ENCODE measurements at places on chromosomes 12 and 14. TPM values are rescaled to one million over a fixed set of nuclear protein-coding genes. Genes with fewer than 3 reads are reported as not detected.
A peak's percentile ranks its signal among the peaks of the same experiment; 100 is the strongest.

Gene TOMM20L
- not detected for total RNA-seq

Gene PTPRO
- 0.63 TPM for total RNA-seq

Gene RNU4-1
- total RNA-seq = under 0.01 TPM

Gene RPL10L
- total RNA-seq = not detected

DNA sequence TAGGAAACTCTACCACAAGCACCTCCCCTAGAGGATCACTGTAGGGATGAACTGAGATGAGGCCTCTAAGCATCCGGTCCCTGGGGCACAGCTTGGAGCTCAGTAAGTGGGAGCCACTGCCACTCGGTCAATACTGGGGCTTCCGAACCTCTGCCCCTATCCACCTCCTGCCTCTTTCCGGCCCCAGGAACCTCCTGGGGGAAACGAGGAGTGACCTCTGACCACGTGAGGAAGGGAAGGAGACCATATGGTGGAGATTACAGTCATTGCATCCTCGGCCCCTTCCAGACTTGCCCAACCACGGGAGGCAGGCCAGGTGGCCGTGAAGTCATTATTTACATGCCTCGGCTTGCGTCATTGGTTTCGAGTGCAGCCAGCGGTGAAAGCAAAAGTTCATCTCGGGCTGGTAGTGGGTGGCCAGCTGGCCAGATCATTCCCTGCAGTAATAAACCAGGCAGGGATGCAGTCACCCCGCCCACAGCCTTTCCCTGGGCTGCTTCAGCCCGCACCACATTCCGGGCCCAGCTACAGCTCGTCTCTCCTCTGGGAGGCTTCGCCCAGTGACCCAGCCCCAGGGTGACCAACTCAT, 65.4 kb downstream of the C14orf132 start:
- peak; percentile 83 for DNase-seq

DNA sequence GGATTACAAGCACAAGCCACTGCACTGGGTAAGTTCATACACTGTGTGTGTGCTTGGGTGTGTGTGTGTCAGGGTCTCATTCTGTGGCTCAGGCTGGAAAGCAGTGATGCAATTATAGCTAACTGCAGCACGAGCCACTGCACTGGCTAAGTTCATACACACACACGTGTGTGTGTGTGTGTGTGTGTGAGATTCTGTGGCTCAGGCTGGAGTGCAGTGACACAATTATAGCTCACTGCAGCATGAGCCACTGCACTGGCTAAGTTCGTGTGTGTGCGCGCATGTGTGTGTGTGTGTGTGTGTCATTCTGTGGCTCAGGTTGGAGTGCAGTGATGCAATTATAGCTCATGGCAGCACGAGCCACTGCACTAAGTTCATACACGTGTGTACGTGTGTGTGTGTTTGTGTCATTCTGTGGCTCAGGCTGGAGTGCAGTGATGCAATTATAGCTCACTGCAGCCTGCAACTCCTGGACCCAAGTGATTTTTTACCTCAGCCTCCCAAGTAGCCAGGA, 85.4 kb downstream of the HECTD1 start:
- DNase-seq = peak; percentile 41

DNA sequence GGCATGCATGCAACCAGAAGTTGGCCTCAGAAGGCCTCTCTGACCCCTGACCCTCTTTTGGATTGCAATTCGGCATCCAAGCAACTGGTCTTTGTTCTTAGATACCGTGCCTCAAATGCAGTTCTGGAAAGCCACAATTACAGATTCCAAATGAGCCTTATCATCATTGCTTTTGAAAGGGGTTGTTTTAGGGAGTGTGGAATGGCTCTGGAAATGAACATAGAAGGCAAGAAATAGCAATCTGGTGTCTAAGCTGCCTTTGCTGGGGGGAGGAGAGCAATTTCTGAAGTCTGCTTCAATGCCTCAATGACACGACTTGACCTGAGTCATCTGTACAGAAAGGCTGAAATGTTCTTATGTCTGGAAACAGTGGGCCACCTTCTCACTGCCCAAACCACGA, 250.1 kb downstream of the NUAK1 start:
- DNase-seq = no peak

DNA sequence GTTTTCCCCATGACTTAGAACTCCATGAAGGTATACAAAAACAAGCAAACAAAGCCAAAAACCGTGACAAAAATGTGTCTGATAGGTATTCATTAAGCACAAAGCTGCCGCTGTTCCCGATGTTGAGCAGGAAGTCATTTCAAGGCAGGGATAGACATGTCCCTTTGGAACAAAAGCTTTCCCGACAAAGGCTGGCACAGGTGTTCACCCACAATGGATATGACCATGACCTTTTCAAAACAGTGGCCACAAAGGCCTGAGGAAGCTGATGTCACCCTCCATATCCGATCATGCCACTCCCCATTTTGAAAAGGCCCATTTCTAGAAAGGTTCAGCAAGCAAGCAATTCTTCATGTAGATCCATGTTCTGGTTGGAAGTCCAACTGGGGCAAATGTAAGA, 279.1 kb downstream of the BTG1 start:
- no peak for DNase-seq

DNA sequence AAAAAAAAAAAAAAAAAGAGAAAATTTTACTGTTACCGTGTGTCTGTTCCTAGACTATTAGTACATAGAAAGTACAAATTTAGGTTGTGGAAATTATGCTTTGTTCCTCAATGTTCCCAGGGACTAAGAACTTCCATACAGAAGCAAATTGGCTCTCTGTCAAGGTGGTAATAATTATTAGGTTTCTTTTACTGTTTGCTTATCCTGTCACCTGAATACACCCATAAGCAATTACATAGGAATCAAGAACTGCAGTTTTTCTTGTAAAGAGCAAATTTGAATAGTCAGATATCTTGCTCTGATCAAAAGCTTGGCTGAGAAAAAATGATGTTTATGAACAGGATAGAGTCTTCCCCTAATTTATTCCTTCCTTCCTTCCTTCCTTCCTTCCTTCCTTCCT, 191.2 kb downstream of the AEBP2 start:
- no peak for DNase-seq

DNA sequence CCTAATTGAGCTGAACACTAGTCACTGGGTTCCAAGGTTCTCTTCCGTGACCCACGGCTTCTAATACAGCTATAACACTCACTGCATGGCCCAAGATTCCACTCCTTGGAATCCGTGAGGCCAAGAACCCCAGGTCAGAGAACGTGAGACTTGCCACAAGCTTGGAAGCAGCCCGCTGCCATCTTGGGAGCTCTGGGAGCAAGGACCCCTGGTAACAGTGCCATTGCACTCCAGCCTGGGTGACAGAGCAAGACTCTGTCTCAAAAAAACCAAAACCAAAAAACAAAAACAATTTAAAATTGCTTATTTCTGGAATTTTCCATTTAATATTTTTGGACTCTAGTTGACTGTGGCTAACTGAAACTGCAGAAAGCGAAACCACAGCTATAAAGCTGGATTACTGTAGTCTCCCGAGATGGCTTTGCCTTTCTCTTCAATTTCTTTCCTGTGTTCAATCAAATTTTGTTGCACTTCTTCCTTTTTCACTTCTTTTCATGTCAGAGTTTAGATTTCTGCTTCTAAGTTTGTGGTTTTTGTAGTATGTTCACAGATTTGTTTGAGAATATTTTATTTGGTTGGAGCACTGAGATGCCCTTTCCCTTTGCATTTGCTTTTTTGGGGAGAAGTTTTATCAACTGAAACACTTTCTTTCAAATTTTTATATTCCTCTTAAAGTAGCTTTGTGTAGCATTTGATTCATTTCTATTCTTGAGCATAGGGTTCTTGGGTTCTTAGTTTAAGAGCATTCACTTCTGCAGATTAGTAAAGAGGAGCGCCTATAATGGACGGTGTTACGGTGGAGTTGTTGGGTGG, 44.6 kb downstream of the DDHD1 start:
- DNase-seq = peak; percentile 20

All from LHCN-M2 (cell line).